ENCODE measurements at places on chromosomes 16 and 17. TPM values are rescaled to one million over a fixed set of nuclear protein-coding genes. Genes with fewer than 3 reads are reported as not detected.
A peak's percentile ranks its signal among the peaks of the same experiment; 100 is the strongest.

- no peak for DNase-seq
Observed at GRCh38 chr17:6497496-6498221, 53.4 kb downstream of the PIMREG start.

GRCh38 chr16:46612121-46612520 lies 9.1 kb downstream of the SHCBP1 start:
- no peak for DNase-seq

GRCh38 chr16:77961814-77962213 lies 60.5 kb upstream of the CLEC3A start:
- peak; percentile 72 for DNase-seq

DNA sequence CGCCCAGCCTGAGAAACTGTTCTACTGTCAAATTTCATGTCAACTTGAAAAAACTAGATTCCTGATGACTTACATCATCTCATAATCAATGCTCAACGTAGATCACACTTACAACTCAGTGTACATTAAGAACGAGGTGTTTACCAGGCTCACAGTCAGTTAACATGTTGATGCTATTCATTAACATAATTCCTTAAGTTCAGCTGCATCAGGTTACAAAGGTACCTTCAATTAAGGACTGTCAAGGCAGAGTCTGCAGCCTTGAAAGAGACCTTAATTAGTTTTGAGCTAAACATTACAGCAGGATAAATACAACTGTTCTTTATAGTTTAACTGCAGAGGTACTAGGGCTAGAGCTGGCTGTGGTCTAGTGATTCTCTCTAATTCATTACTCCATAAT lies 1.9 kb downstream of the GNA13 start:
- no peak for DNase-seq

The NSF gene
- 38.2 TPM for total RNA-seq

The BCO1 gene
- total RNA-seq = not detected

The TBX2 gene
- 1.8 TPM for total RNA-seq

The KRTAP4-6 gene
- total RNA-seq = not detected

The CCL17 gene
- not detected for total RNA-seq

The MT1A gene
- total RNA-seq = not detected

The METTL23 gene
- 43.8 TPM for total RNA-seq

The KRT40 gene
- total RNA-seq = not detected

All from HT1080 (cell line).